ENCODE measurements at places on chromosomes 1 and 21.
A peak's percentile ranks its signal among the peaks of the same experiment; 100 is the strongest.

GRCh38 chr1:228013131-228013934, 6.5 kb downstream of the WNT3A start:
- no peak for DNase-seq

DNA sequence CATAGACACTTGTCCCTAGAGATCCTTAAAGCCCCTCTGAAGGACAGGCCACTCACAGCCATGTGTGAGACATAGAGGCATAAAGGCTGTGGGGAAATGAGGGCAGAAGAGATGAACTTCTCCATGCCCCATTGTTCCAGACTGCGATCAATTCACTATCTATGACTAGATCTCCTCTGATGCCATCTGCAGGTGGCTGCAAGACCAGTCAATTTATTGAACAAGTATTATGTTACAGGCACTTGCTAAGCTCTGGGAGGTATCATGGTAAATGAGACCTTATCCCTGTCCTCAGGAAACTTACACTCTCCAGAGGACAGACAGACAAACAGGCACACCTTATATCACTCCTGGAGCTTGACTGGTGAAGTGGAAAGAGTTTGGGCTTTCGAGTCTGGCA, 22.9 kb downstream of the UBIAD1 start:
- no peak for DNase-seq

- DNase-seq: no peak
Observed at GRCh38 chr1:81121306-81121705, 679.4 kb upstream of the ADGRL2 start.

DNA sequence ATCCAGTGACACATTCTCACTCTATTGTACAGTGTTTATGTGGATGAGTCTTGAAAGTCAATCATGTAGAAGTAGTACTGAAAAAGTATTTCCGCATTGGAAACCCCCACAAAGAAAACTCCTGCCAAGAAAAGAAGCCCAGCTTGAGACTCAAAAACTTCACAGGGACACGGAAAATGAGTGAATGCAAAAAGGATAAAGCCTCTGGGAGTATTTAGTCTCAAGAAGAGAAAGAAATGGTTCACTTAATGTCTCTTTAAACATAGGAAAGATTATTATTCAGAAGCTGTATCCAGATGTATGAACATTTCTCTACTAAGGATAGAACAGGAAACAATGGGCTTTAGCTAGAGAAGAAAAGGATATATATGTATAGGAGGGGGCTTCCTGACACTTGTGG, 304.5 kb downstream of the BARHL2 start:
- no peak for DNase-seq

GRCh38 chr1:154423304-154423987, 18.3 kb downstream of the IL6R start:
- DNase-seq: no peak

- DNase-seq: no peak
Observed at GRCh38 chr1:16095447-16095846, 22.0 kb upstream of the FAM131C start.

DNA sequence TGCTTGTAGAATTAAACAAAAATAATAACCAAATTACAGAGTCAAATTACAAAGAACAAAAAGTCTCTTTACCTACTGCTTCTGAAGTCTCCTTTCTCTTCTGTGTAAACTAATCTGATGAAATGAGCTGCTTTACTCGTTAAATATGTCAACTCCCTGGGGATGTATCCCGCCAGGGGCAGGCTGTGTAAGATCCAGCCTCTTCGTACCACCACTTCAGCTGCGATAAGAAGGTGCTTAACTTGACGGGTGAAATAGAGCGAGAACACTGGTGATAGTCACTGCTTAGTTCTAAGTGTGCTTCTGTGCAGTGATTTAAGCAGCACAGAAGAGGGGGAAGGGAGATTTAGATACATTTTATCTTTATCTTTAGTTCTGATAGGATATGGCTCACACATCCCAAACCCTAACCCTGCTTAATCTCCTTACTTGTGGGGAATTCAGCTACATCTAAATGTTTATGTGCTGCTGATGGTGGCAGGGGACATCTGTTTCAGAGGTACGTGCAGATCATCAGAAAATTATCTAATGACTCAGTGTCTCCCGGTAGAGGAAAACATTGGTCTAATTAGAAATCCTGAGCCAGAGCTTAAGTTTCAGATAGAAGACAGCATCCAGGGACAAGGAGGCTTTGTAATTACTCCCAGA, 46.0 kb downstream of the RHOU start:
- DNase-seq: no peak

DNA sequence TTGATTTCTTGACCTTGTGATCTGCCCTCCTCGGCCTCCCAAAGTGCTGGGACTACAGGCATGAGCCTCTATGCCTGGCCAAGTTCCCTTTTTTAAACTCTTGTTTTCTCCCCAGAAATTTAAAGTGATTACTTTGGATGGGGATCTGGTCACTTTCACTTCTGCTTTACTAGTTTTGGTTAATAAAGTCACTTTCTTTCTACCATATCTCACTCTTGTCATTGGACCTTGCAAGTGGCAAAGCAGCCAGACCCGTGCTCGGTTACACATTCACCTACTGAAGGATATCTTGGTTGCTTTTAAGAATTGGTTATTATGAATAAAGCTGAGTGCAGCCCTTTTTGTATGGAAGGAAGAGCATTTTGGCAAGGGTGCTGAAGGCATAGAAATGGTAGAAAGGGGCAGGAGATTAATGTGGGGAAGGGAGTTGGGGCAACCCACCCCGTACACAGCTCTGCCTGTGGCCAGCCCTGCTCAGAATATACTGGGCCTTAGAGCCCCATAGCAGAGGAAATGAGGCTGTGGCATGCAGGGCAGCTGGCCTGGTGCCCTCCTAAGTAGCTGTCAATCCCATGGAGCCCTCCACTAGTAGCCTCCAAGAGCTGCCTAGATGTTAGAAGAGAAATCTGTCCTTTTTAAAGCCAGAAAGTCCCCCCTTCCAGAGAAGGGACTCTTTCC, 40.7 kb downstream of the CD2 start:
- DNase-seq: peak; percentile 74

DNA sequence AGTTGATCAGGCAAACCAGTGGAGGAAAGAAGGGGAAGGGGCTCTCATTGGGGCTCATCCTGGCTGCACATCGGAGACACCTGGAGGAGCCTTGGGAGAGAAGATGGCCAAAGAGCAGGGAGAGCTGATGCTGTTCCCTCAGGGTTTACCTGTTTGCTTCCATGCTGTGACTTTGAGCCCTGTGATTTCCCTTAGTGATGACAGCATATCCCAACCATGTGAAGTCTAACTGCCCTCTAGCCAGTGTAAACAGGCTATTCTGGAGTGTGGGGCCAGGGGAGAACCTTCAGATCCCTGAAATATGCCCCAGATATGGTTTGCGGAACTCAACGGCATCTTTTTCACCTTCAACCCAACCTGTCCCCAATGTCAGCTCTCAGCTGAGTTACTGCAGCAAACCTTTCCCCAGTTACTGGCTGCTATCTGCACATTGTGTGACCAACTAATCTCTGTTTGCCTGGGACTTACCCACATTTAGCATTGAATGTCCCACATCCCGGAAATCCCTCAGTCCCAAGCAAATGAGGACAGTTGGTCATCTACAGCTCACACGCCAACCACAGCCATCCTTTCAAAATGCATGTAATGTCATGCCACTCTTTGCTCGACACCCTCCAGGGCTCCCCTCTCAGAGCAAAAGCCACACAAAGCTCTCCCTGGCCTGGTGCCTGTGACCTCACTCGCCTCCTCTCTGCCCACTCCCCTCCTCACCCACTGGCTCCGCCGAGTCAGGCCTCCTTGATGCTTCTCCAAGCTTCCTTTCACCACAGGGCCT, 242.3 kb downstream of the KCNJ6 start:
- no peak for DNase-seq

DNA sequence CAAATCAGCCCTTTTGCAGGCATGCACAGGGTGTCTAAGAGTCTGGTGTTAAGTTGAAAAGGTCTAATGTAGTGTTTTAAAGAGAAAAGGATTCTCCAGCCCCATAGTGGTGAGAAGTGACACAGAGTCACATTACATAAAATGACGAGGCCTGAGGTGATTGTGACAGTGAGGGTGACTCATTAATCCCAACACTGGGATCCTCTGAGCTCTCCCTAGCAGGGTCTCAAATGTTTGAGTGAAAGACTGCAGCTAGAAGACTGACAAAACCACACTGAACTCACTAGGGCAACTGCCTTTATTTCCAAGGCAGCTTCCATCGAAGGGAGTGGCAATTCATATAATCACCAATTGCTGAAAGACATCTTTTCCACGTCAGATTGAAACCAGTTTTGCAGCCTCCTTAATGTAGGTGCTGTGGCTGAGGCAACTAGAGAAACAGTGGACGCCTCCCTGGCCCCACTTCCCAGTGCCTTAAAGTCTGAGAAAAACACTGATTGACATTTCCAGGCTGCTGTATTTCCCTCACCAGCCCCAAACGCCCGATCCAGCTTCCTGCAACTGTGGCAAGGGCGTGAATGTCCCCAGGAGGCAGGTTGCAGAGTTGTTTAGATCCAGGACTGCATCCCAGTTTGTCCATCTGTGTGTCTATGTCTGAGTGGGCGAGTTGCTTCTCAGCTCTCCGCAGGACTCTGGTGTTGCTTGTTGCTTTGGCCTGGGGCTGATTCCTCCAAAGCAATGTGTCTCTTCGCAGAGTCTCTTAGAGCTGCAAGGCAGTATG, 81.4 kb downstream of the RUNX1 start:
- no peak for DNase-seq

GRCh38 chr1:9338397-9339246, 45.9 kb downstream of the SPSB1 start:
- DNase-seq: no peak

- DNase-seq: no peak
Observed at GRCh38 chr1:246318036-246318359, 189.1 kb downstream of the SMYD3 start.

GRCh38 chr1:222989443-222989842, 153.6 kb downstream of the TLR5 start:
- no peak for DNase-seq

DNA sequence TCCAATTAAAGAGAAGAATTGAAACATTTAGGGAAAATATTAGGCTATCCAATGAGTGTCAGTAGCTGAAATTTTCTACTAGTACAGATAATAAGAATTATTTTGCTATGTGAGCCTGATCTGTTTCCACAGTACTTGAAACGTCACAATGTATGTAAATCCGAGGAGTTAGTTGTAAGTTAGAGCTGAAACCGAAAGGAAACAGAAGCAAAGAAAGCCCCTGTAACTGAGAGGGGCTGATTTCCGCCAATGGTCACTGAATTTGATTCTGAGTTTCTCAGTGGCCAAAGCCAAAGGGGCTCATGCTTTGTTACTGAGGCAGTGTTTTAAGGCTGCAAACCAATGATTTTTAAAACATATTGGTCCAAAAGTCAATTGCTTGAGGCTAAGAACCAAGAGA, 168.3 kb upstream of the DUSP10 start:
- DNase-seq: no peak

- no peak for DNase-seq
Observed at GRCh38 chr1:170864238-170864637, 71.1 kb upstream of the MROH9 start.

DNA sequence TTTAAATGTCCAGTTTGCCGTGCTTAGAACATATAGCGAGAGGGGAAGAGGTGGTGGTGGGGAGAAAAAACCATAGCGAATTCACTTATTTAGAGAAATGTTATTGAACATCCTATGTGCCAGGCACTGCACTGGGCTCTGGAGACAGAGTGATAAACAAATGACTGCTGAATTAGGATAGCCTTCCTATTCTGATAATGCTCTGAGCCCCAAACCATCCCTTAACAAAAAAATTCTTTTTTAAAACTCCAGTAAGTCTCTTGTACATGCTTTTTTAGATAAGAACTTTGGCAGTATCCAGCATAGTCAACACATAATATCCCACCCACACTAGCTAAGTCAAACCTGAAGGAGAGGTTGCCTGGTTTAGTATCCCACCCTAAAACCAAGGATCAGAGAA, 8.5 kb downstream of the SZT2 start:
- DNase-seq: no peak

GRCh38 chr1:240149484-240150094, 57.9 kb downstream of the FMN2 start:
- DNase-seq: peak; percentile 23

GRCh38 chr21:41234569-41234968, 66.6 kb downstream of the BACE2 start:
- no peak for DNase-seq

- peak; percentile 50 for DNase-seq
Observed at GRCh38 chr1:95117207-95118066, at the start of gene TLCD4. TSS of gene TLCD4 (plus strand) at chr1:95117355. CDS start at chr1:95143902, 26,547 bp downstream.

GRCh38 chr1:222392556-222392955, 155.3 kb downstream of the HHIPL2 start:
- DNase-seq: no peak

GRCh38 chr1:31834501-31834900, 18.7 kb upstream of the SPOCD1 start:
- DNase-seq: no peak
